ENCODE measurements at places on chromosomes 7 and 10. TPM values are rescaled to one million over a fixed set of nuclear protein-coding genes. Genes with fewer than 3 reads are reported as not detected.
A peak's percentile ranks its signal among the peaks of the same experiment; 100 is the strongest.

PDZD8 gene
- 10.7 TPM for polyA plus RNA-seq

NFKB2 gene
- polyA plus RNA-seq, result 13.8 TPM

NUTM2B gene
- polyA plus RNA-seq, result 1.2 TPM

PAPOLB gene
- 0.05 TPM for polyA plus RNA-seq

NANOS1 gene
- polyA plus RNA-seq, result 6.7 TPM

AGAP9 gene
- 20.2 TPM for polyA plus RNA-seq

PTPN12 gene
- polyA plus RNA-seq, result 54.2 TPM

FAM131B gene
- polyA plus RNA-seq, result 1.5 TPM

FAM237B gene
- 0.06 TPM for polyA plus RNA-seq

TAC1 gene
- 1.1 TPM for polyA plus RNA-seq

POLR3A gene
- 16.2 TPM for polyA plus RNA-seq

GRCh38 chr10:99425204-99425603 lies 5.2 kb downstream of the GOT1 start:
- no peak for DNase-seq

DNA sequence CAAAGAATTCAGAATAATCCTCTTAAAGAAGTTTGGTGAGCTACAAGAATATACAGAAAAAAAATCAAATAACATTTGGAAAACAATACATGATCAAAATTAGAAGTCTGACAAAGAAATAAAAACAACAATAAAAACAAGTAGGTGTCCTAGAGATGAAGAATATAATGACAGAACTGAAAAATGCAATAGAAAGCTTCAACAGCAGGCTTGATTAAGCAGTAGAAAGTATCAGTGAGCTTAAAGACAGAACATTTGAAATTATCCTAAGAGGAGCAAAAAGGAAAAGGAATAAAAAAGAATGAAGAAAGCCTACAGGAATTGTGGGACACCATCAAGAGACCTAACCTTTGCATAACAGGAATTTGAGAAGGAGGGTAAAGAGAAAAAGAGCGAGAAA lies 238.8 kb downstream of the ZEB1 start:
- DNase-seq, result no peak

GRCh38 chr10:107450056-107450455 lies 285.6 kb upstream of the SORCS1 start:
- DNase-seq, result no peak

GRCh38 chr7:19117870-19118608 lies 603 bp upstream of the TWIST1 start:
- DNase-seq, result no peak

DNA sequence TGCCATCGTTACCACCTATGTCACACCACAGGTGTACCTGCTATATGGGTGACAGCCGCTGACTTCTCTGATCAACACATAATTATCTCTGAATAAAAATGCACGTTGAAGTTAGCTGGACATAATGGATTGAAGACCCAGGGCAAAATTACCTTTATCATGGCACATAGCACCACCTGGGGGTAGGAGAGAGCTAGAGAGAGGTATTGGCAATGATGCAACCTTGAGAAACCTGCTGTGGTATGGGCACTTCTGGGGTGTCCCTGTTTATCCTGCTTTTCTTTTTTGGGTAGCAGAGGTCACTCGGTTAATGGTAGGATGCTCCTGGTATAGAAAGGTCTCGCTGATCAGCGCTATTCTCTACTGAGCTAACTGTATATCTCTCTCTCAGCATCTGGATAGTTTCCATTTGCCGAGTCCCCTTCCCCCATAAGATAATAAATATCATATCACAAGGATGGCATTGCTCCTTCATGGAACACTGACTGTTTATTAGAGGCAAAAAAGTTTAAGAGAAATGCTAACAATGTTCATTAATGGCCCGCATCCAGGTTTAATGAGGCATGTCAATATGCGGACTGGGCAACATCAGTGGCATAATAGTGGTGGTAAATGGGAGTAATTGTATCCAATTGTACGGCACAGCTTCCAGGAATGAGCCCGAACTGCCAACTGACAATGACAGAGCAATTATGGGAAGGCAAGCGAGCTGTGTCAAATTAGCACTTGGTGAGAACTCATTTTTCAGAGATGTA lies 323.1 kb downstream of the TFEC start:
- no peak for DNase-seq

GRCh38 chr10:106815427-106816043 lies 349.0 kb downstream of the SORCS1 start:
- DNase-seq, result no peak

DNA sequence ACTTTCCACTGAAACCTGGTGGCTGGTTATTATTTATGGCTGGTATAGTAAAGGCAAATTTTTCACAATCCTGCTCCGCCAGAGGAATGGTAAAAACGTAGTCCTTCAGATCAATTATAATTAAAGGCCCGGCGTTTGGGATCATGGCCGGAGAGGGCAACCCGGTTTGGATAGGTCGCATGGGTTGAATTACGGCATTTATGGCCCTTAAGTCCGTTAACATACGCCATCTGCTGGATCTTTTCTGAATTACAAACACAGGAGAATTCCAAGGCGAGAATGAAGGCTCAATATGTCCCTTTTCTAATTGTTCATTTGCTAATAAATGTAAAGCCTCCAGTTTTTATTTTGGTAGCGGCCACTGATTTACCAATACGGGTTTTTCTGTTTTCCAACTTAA lies 11.3 kb upstream of the TAS2R3 start:
- DNase-seq, result no peak

DNA sequence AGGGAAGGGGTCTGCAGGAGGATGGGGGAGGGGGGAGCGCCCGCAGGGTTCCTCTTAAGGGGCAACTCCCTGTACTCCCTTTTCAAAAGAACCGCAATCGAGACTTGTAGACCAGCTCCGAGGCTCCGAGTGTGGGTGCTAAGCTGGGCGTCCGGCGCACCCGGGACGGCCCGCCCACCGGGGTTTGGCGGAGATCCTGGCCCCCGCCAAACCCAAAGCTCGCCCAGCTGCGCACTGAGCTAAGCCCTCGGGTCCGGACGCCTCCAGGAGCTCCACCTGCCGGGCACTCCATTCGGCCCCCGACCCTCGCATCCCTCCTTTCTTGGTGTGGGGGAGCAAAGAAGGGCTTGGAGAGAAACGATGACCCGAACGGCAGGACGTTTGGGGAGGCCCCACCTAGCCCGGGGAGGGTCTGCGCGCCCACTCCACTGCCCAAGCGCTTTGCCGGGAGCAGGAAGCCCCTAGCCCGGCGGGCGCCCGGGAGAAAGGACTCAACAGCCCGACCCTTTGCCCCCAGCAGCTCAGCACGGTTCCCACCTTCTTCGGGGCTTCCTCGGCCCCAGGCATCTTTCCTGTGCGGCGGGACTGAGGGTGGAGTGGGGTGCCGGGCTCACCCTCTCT lies 651 bp downstream of the AFAP1L2 start:
- no peak for DNase-seq

- no peak for DNase-seq
These were observed 8.5 kb downstream of the CALML3 start for GRCh38 chr10:5533098-5533731.

DNA sequence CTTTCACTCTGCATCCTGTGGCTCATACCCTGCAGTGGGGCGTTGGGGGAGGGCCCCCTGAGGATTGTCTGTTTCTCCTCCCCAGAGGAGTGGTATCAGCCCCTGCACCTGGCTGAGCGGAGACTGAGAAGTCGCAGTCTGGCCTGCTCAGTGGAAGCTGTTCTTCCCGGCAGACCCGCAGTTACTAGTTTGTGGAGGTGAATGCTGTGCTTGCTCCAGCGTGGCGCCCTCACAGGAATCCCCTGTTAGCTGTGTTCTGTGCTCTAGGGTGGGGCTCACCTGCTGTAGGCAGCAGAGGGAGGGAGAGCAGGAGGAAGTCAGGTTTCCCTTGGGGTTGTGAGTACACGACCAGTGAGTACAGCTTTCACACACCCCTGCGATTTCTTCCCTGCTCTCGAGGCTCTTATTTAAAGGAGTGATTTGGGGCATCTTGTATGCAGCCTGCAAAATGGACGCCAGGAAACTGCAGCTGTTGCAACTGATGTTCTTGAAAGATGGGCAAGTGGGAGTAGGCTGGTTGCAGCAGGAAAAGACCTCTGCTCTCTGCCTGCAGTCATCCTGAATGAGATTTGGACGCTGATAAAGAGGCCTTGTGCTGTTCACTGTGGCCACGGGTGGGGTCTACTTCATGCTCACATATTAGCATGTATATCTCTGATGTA lies 66.4 kb downstream of the HK1 start:
- DNase-seq, result no peak

- no peak for DNase-seq
These were observed 607.5 kb downstream of the SUGCT start for GRCh38 chr7:40742270-40742669.

DNA sequence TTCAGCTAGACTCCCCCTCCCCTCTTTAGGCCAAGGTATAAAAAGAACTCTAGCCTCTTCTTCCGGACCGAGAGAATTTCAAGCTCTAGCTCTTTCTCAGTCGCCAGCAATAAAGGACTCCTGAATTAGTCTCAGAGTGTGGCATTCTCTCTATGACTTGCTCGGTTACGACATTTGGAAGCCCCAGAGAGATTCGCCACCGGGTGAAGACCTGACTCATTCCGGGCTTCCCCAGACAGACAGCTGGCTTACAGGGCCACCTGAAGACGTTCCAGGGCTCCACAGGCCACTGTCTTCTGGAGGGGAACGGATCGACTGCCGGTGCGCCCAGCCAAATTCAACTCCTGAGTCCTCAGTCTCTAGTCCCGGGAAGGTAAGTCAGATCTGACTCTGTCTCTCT lies at the start of gene AKR1B15:
Gene AKR1B15, plus strand, starts transcription at position 234 of the 400 bp plus-strand sequence. CDS start 15,510 bp downstream, outside the sequence.
- DNase-seq, result no peak

GRCh38 chr7:2205036-2205780 lies 27.5 kb downstream of the MAD1L1 start:
- no peak for DNase-seq

DNA sequence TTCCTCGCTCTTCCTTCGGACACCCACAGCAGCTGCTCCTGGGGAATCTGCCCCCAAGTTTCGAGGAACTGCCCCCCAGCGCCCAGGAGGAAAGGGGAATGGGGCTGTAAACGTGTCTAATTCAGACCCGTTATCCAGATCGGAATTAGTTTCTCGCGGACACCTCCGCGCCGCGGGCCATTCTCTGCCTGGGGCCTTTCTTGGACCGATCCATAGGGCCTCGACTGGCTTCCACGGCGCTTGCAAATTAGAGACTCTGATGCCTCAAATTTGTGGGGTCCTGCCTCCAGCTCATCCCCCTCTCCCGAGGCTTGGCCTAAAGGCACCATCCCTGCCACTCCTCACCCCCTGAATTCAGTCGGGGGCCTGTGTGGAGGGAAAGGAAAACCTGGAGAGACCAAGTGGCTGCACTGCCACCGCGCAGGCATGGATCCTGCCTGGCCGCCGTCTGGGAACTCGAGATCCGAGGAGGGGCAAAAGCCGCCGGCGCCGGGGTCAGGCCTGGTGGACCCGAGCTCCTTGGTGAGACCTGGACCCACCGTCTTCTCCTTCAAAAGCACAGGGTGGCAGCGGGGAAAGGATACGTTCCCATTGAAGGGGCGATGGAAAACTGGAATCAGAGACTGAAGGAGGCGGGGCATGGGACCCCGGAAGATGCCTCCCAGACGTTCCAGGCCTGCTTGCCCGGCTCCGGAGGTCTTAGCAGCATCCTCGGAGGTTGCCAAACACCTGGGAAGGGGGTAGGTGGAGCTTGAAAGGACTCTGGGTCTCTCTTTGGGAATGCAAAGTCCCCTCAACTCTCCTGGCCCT lies 13.7 kb downstream of the LBX1 start:
- DNase-seq, result no peak

DNA sequence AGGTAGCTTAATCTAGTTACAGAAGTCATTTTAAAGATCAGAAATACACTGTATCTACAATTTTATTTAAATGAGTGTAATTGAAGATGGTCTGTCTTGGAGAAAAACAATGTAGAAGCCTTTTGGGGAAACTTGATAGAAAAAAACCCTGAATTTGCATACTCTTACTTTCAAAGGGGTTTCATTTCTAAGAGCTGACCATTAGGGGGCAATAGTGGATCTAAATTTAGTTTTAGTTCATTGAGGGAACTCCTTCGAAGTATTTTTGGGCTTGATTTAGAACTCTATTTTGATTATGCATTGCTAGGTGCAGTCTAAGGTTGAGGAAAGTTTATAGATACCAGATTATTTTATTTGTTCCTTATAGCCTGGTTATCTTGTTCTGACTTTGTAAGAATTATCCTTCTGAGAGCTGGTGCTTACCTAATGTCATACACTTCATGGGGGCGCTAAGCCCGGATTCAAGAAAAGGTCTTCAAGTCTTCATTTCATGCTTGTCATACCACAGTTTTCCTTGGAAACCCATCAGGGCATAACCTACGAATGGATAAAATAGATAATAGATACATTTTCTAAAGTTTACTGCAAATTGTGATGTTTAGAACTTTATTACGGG lies 69.1 kb upstream of the MXI1 start:
- DNase-seq, result peak; percentile 49

GRCh38 chr7:137895301-137896221 lies 48.8 kb upstream of the DGKI start:
- no peak for DNase-seq

- DNase-seq, result no peak
These were observed 61.1 kb downstream of the MKI67 start for GRCh38 chr10:128064970-128065580.

DNA sequence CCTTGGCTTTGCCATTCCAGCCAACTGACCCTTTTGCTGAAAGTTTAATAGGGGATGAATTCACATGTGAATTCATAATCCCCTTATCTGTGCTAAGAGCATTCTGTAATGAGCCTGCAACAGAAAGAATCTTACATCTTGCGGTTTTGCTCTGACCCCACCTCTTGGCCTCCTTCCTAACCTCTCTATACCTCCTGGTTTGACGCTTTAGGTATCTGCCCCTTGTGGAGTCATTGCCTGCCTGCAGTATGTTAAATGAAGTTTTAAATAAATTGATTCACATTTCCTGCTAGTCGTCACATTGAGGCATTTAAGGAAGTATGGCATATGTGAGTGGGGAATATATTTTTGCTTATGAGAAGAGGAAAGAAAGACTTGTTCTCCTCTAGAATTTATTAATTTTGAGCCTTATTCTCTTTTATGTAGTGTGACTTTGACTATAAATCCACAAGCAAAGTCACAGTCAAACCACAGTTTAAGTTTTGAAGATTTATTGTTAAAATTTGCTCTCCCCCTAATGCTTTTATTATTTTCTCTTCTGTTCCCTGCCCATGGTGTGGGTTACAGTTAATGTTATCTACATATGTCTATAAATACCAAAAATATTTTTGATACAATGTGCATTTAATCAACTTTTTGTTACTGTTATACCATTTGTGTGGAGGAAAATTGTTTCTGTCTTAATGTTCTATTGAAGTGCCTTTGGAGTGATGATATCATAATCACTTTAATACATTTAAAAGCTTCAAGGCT lies 60.9 kb downstream of the LRMDA start:
- DNase-seq, result no peak

DNA sequence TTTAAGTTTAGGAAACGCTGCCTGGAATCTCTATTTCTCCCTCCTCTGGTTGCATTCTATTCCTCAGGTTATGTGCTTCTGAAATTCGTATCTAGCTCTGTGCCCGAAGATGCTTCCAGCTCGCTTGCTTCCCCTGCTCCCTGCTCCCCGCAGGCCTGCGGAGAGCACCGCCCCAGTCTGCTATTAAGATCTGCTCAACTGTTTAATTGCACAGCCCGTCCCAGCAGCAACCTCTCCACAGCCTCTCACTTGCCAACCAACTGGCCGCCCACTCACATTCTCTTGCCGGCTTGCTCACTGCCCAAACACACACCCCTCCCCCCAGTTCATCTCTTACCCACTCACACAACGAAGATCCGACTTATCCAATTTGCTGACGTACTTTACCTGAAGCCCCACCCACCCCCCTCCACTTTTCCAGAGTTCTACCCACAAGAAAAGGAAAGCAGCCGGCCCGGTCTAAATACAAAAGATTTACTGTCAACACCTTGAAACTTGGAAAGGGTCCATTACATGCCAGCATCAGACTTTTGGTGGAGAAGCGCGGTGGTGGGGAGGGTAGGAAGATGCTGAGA lies 167.3 kb upstream of the KLF14 start:
- no peak for DNase-seq
